ENCODE measurements at places on chromosomes 4 and X.
A peak's percentile ranks its signal among the peaks of the same experiment; 100 is the strongest.

- DNase-seq = no peak
Measured at GRCh38 chr4:150039274-150040127, 38.7 kb upstream of the DCLK2 start.

GRCh38 chr4:71300964-71301363 lies 37.9 kb upstream of the SLC4A4 start:
- no peak for DNase-seq

- DNase-seq = peak; percentile 42
Measured at GRCh38 chr4:170202721-170203120, 113.0 kb upstream of the AADAT start.

DNA sequence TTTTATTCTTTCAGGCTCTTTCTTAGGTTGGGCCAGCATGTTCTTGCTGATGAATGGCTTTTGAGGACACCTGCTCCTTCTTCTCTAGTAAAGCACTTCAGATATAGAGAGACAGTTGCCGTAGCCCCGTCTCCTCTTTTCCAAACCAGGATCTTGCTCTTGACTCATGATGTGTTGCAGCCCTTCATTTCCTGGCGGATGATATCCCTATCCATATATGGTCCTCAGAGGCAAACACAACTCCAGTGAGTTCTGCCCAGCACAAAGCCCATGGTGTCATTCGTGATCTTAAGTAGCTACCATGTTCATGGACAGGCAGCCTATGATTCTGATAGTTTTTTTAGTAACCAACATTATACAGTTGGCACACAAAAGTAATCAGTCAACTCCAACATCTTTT lies 59.8 kb upstream of the ACSL1 start:
- DNase-seq = no peak

GRCh38 chr4:122882857-122883735 lies 39.3 kb downstream of the NUDT6 start:
- DNase-seq = no peak

- DNase-seq = peak; percentile 79
Measured at GRCh38 chr4:168880811-168881595, 129.1 kb downstream of the CBR4 start.

DNA sequence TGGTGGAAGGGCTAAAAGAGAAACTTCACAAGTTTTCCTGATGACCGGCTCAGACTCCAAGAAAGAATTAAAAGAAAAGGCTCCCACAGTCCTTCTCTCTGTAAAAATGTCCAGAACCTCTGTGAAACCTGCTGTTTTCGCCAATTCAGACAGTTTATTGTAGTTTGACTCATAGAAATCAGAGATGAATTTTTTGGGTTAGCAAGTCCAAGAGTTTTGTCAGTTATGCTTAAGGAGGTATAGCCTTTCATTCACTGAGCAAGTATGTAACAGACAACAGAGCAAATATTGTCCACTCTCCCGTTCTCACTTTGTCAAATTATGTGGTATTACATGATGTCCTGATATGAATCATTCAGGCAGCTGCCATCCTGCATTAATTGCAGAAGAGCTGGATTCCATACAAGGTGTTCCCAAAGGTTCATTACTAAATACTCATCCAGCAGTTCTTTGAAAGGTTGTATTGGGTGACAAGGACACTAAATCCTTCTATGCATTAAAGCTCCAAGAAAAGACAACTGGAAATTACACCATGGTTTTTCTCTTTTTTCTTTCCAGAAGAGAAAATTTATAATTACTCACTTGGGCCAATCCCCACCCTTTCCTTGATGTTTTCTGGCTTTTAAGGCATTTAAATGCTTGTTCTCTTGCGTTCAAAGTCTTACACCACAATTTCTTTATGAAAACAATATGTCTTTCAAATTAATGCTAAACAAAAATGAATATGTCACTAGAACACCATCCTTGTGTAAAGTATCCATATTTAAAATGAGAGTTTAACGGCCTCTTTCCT lies 30.0 kb upstream of the PLAC1 start:
- DNase-seq = no peak

- no peak for DNase-seq
Measured at GRCh38 chr4:155773196-155773800, 14.5 kb downstream of the GUCY1B1 start.

DNA sequence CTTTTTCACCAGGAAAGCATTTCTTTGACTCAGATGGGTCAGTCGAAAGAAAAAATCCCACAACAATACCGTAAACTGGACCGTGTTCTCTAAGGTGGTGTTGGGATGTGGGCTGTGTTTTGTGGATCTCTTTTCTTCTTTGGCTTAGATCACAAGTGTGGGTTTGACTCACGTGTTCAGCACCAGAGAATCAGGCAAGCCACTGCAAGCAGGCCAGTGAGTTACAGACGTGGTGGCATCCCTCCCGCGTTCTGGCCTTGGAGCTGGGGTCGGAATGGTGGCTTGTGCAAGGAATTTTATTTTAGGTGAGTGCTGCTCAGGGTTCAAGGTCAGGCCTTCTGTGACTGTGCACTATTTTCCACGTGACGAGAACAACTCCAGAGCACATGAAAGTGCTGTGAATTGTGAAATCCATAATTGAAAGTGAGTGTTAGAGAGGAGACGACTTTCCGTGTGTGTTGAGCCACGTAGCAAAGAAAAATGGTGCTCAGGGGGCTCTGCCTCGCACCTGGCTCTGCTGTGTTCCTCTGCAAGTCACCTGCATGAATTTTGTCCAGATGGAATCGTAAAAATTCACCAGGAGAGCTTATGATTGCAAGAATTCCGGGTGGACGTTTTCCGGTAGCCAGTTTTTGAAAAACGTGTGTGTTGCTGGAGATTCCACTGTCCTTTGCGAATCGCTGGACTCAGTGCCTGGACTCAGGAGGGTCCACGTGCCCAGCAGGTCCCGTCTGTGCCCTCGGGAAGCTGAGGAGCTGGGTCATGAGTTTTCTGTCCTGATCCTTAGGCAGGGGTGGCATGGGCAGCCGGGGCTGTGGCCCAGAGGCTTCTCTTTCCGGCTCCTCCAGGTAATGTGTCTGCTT lies 33.6 kb upstream of the HGFAC start:
- no peak for DNase-seq

DNA sequence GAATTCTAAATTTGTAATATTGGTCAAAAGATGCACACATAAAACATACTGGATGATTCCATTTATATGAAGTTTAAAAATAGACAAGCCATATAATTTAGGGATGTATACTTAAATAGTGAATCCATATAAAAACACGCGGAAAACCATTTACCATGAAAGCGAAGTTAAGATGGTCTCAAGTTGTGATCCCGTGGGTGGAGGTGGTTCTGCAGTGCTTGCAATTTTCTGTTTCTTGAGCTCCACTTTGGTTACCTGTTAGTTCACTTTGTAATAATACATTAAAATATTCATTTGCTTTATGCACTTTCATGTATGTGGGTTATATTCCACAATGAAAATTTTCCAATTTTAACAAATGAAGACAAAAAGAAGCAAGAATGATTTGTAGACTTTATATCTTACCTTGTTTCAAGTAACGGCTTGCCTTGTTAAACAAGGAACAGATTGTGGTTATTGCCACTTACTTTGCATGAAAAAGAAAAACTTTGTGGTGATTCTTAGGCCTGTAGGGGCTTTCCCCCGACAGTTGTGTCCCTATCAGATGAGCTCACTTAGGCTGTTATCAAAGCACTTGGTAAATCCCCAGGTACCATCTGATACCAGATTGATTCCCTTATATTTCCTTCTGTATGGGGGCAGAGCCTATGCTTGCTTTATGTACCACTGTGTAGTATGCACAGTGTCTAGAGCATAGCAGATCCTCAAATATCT lies 12.2 kb downstream of the UCP1 start:
- no peak for DNase-seq

GRCh38 chr4:133584714-133585113 lies 435.6 kb downstream of the PCDH10 start:
- no peak for DNase-seq

GRCh38 chr4:104938624-104939023 lies 208.1 kb upstream of the TET2 start:
- DNase-seq = no peak

- peak; percentile 34 for DNase-seq
Measured at GRCh38 chr4:17578482-17578891, 1.5 kb downstream of the LAP3 start.

All from SIG-M5 (cell line).